ENCODE measurements at places on chromosomes 4 and X.

- no peak for DNase-seq
Observed at GRCh38 chr4:182848685-182849084, 68.5 kb downstream of the DCTD start.

DNA sequence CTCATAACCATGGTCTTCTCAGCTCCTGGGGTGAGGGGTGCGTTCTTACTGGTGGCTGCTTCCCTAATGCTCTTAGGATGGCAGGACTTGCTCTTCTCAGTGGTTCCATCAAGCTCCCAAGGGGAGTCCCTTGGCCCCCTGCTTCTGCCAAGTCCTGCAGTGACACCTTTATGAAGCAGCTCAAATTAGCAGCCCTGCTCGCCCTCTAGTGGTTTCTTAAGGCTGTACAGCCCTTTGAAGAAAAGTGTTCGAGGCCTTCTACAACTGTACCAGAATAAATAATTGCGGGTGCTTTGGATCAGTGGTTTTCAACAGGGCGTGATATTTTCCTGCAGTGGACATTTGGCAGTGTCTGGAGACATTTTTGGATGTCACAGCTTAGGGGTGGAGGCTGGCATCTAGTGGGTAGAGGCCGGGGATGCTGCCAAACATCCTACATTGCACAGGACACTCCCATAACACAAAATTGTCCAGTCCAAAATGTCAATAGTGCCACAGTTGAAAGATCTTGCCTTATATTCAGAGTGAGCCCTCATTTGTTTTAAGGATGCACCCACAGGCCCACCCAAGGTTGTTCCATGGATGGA, 204.7 kb upstream of the S100G start:
- DNase-seq = peak; percentile 40

- DNase-seq = peak; percentile 52
Observed at GRCh38 chr4:77385124-77385969, 220.3 kb upstream of the CXCL13 start.

DNA sequence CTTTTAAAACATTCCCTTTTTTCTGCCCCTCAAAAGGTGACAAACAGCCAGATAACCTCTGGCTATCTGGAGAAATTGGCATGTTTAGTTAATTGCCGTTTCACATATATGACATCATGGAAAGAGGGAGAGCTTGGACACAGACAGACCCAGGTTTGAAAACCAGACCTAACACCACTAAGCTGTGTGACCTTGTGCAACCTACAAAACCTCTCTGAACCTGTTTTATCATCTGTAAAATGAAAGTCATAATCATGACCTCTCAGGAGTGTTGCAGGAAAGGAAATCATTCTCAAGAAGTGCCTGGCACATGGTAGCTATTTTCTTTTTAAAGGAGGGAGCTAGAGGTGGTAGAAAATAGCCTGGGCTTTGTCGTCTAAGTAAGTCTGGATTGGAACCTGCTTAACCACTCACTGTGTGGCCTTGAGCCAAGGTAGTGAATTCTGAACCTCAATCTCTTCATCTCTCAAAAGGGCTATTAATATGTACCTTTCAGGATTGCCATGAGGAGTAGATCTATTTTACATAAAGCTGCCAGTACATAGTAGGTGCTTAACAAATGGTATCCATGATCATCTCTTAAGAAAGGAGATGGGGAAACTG, 363.5 kb downstream of the BCOR start:
- no peak for DNase-seq

- no peak for DNase-seq
Observed at GRCh38 chrX:33989936-33990335, 142.2 kb downstream of the FAM47A start.

DNA sequence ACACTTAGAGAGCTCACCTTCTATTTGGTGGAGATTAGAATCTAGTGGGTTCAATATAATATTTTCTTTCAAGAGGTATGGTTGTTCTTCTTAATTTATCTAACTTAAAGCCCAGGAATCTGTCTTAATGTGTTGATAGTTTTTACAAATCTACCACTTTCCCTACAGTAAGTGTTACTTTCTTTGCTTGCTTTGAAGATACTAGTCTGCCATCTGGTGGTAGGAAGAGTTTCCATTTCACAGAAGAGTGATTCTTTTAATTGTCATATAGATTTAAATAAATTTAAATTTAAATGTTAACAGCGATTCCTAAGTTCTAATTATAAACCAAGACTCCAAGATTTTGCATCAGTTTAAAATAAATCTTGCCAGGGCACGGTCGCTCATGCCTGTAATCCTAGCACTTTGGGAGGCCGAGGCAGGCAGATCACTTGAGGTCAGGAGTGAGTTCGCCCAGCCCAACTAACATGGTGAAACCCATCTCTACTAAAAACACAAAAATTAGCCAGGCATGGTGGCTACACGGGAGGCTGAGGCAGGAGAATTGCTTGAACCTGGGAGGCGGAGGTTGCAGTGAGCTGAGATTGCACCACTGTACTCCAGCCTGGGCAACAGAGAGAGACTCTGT, 43.5 kb downstream of the NUDT9 start:
- DNase-seq = peak; percentile 52

DNA sequence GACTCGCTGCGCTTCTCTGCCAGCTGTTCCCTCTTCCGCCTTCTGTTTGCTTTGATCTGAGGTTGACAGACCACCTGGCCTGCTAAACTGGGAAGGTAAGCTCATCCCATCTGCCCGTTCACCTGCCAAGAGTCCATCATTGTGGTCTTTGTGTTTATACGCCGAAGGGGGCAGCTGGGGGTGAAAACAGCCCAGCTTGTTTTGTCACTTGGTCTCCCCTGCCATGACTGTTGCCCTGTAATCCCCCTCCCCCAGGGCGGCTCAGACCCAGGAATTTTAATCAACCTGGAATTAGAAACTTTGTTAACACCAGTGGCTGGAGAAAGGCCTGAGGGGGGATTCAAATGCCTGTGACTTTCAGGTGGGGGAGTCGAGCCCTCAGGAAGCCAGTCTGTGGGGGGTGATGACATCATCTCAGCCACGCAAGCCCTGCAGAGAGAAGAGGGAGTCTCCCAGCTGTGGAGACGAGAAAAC, 333.3 kb downstream of the BCOR start:
- no peak for DNase-seq

- no peak for DNase-seq
Observed at GRCh38 chrX:132748268-132748667, 210.2 kb downstream of the HS6ST2 start.

DNA sequence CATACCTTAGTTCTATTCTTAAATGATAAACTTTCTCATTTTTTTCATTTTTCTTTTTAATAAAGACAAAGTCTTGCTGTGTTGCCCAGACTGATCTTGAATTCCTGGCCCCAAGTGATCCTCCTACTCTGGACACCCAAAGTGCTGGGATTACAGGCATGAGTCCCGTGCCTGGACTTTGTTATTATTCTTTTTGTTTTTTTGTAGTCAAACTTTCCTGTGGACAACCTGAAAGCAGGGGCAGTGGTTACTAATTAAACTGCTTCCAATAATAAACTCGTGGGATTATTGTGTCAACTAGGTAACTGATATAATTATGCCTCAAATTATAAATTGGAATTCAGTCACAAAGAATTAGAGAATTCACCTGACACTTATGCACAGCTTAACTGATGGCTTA, 107.8 kb upstream of the RAPGEF2 start:
- no peak for DNase-seq
